ENCODE measurements at places on chromosomes 13 and 19.

DNA sequence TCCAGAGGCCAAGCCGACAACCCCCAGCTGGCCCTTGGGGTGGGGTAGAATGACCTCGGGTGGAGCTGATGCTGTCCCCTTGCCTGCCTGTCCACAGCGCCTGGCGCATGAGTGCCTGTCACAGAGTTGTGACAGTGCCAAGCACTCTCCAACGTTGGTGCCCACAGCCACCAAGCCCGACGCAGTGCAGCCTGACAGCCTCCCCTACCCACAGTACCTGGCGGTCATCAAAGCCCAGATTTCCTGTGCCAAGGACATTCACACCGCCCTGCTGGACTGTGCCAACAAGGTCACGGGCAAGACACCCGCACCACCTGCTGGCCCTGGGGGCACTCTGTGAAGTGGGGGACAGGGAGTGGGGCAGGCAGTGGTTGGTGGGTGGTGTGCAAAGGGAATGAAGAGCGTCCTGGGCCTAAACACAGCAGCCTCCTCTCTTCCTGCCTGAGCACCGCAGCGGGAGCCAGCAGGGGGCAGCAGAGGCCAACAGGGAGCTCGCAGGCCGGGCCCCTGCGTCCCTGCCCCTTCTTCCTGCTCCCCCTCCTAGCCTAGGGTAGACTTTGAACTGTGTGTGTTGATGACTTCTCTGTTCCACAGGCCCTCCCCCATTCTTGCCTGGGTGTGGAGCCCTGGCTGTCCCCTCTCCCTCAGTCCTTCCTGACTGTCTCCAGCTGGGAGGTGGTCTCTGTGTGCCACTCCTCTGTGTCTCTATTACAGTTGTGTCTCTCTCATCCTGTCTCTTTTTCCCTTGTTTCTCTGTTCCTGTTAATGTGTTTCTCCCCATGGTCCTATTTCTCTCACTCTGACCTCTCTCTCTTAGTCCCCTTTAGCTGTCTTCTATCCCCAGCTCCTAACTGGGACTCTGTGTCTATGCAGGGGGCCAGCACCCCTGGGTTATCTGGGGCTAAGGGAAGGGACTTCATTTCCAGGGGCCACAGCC is 6.5 kb downstream of the MED29 start:
- peak; percentile 51 for DNase-seq

GRCh38 chr13:65913173-65913572 is 1317.0 kb downstream of the PCDH9 start:
- DNase-seq = no peak

DNA sequence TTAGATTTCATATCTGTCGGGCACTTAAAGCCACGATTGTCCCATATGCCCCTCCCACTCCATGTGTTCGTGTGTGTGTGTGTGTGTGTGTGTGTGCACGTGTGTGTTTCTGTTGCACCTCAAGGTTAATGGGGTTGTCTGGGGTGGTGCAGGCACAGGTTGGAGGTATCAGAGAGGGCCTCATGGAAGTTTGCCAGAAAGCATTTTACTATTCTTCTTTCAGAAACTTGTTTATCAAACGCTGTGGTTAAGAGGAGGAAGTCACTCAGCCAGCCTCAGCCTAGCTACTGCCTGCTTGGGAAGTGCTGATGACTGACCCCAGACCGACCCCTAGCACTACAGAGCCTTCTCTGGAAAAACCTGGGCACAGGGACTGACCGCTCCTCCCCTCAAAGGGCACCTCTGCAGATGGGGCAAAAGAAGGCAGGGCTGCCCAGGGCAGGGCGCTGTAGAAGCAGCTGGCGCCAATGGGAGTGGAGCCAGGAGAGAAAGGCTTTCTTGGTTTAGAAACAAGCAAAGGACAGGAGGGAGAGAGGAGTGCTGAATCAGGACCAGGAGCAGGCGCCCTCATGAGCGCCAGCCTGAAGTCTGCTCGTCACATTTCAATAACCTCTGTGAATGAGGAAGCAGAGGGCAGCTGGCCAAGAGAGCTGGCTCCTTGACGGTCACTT is 3.9 kb downstream of the SIAH3 start:
- DNase-seq = no peak

GRCh38 chr13:24719139-24719538 is 38.9 kb downstream of the ATP12A start:
- no peak for DNase-seq

DNA sequence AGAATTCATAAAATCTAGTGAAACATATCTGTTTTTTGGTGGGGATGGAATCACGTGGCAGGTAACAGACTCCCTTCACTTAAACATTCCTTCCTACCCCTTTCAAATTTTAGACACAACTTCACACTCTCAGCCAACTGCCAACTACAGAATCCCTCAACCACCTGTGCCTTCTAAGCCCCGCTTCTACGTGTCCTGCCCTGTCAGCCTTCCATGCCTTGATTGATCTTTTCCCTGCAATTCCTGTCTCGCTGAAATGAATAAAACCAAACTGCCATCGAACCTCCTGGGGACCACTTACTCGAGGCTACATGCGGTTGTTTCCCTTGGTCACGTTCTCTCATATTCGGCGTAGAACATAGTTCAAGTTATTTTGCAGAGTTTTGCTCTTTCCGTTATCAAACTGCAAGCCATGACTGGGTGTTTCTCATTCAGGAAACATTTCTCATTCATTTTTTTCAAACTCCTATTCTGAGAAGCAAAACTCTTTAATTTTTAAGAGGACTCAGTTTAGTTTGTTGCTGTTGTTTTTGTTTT is 1.1 kb downstream of the ZNF625 start:
- no peak for DNase-seq

DNA sequence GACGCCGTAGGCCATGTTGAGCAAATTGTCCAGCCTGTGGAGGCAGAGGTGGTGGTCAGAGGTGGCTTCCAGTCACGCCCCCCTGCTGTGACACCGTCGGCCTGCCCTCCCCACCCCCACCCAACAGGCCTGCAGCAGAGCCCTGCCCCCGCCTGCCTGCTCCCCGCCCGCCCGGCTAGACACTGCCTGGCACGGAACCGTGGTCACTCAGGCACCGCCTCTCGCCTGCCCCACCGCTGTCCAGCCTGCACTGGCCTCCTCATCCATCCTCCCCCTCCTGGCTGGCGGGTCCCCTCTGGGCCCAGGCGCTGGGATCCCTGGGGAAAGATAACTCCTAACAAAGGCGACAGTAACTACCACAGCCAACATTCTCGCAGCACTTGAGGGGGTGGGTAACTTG is 21.7 kb downstream of the PRKCSH start:
- no peak for DNase-seq

- no peak for DNase-seq
These were observed 1885.5 kb upstream of the PRR20A start for GRCh38 chr13:55255236-55255635.

- DNase-seq = no peak
These were observed 40.8 kb downstream of the CYP2B6 start for GRCh38 chr19:41031916-41032315.

- no peak for DNase-seq
These were observed 25.6 kb upstream of the PCCA start for GRCh38 chr13:100063333-100063732.

DNA sequence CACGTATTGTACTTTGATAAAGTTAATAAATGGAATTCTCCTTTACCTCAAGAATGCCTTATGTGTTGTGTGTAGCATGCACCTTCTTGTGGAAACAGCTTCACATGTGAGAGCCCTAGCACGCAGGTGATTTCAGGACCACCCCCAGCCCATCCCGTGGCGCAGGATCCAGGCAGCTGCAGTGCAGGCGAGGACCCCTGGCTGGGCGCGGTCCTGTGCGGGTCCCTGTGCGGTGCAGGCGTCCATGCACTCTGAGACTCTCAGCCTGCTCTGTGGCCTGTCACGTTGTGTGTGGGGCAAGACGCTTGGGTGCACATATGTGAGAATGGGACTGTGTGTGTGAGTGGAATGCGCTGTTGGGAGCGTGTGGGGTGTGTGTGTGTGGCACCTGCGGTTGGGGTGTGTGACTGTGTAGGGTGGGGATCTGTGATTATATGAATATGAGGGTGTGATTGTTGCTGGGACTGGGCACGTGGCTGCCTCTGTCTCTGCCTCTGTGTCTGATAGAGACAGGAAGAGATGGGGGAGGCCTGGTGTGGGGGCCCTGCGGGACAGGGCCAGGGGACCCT is 30.8 kb downstream of the WTIP start:
- no peak for DNase-seq

- DNase-seq = peak; percentile 8
These were observed 170.0 kb downstream of the KDM4B start for GRCh38 chr19:5138606-5139582.

DNA sequence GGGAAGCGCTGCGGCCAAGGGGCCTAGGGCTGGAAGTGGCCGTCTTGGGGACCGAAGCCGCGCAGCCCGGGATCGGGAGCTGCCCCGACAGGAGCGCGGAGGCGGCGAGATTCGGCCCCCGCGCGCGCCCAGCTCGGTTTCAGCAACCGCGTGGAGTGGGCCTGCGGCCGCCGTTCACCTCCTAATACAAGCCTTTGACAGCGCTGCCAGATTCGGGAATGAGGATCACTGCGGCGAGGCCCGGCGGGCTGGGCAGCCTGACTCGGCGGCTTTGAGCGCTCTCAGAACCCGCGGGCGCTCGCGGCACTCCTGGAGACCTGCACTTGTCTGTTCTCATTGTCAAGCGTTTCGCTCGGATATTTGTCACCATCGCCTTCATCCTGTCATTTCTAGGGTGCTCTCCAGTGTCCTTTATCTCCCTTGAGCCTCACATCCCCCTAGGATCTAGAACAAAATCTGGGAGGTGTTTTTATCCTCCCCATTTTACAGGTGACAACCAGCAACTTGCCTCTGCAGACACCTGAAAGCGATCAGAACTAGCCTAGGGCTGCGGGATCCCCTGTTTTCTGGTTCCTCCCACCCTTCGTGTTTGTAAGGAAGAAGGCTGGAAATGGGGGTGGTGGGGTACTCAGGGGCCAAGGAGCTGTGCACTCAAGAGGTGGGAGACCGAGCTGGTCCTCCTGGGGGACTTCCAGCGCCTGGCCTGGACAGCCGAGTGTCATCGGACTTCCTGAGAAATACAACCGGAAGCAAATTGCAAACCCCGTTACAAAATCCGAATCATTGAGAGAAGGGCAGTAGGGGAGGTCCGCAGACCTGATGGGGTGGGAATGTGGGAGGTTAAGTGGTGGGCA is 1.5 kb upstream of the CDX2 start:
- no peak for DNase-seq

GRCh38 chr19:33819880-33820781 is 23.5 kb downstream of the KCTD15 start:
- DNase-seq = no peak

DNA sequence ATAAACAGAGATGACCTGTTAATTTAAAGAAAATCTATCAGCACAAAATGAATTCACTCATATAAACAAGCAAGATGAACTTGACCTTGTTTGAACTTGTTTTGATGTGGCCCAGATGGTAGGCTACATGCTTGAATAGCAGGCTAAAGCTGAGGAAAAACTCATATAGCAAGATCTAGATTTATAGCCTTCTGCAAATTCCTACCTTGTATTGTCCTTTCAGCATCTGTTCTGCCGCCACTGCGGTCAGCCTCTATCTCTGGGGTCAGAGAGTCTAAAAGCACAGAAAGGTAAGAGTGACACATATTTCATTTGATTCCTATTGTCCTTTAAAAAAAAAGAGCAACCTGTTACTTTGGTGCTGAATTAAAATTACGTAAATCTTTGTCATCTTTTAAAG is 392.1 kb downstream of the DACH1 start:
- DNase-seq = no peak

GRCh38 chr13:39494006-39494405 is 109.0 kb downstream of the LHFPL6 start:
- DNase-seq = peak; percentile 61

DNA sequence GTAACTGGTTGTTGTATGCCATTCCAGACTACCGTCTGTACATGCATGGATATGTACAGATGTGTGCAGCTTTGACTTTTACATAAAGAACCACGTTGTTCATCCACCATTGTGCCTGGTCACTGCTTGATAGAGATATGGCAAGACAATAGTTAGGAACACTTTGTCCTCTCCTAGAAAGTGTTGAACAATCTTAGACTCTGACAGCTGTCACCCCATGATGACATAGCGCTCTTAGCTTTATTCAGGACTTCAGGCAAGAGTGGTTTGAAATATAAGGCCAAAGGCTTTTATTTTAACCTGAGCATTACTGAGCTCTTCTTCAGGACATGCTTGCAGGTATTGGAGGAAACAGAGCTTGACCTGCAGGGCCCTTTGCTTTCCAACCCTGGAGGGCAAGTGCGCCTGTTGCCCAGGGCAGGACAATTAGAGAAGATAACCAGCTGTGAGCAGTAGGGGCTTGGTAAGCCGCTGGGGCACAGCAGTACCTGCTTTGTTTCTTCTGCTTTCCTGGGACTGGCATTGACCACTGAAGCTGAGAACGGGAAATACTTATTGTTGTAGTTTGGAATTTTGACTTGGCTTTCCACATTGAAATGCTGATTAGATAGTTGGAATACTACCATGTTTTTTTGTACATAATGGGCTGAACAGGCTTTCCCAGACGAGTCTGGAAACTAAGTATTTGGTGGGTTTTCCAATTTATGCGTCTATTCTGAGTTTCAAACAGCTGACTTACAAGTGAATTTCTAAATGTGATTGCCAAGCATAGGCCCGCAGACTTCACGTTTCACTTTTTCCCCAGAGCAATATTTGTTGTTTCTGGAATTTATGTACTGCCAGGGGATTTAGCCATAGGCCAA is 51.1 kb downstream of the GARRE1 start:
- DNase-seq = no peak

- no peak for DNase-seq
These were observed 375.5 kb downstream of the PCDH20 start for GRCh38 chr13:61040181-61040580.

All from NCI-H2081 (cell line).